Fibroblast of skin of right quadriceps (primary cell): ENCODE measurements at places on chromosomes 4 and X.

GRCh38 chrX:107025545-107025944 lies 25.5 kb upstream of the MORC4 start:
- DNase-seq: peak; percentile 1

- DNase-seq: no peak
Measured at GRCh38 chr4:88419874-88420273, 37.0 kb upstream of the HERC5 start.

DNA sequence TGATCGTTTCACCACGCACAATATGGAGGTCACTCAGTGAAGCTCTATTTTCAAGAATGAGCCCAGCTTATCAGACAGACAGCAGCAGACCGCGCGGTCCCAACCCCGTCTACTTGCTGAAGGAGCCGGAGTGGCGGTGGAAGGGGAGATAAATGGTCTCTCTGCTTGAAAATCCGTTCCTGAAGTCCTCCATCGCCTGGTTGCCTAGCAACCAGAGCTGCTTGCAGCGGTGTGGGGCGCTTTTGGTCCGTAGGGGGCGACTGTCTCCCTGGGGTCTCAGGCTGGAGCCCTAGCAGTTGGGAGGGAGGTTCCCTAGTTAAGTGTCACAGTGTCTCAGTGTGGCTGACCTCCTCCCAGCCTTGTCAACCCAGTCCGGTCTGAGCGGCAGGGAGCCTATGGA lies 8.3 kb upstream of the DLG3 start:
- no peak for DNase-seq

DNA sequence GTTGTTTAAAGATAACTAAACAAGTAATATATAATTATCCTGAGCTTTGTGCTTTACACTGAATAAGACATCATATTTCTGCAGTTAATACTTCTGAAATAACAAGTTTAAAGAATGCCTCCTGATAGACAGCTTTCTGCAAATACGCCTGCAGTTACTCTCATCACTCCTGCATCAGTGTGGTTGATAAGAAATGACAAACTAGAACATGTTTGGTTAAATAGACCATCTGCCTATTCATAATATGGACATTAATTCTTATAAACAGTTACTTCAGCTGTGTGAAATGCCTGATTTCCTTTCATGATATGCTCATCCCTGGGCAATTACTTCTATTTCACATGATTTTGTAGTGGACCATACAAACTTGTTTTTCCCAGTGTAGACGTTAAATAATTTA lies 7.0 kb upstream of the TENM3 start:
- DNase-seq: no peak

DNA sequence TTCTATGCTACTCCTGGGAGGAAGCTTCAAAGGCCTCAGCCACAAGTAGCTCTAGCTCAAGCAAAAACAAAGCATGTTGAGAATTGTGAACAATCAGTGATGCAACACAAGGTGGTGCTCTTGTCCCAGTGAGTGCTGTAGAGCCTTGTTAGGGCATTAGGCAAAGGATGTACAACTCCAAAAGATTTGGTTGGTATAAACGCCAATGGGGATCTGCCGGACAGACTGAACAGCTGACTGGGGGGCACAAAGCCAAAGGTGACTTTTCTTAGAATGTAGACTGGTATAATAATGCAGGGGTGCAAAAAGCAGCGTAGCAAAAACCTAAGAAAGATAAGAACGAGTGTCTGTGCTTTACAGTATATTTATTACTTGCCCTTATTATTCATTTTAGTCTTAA lies 62.6 kb upstream of the ALB start:
- peak; percentile 40 for DNase-seq

DNA sequence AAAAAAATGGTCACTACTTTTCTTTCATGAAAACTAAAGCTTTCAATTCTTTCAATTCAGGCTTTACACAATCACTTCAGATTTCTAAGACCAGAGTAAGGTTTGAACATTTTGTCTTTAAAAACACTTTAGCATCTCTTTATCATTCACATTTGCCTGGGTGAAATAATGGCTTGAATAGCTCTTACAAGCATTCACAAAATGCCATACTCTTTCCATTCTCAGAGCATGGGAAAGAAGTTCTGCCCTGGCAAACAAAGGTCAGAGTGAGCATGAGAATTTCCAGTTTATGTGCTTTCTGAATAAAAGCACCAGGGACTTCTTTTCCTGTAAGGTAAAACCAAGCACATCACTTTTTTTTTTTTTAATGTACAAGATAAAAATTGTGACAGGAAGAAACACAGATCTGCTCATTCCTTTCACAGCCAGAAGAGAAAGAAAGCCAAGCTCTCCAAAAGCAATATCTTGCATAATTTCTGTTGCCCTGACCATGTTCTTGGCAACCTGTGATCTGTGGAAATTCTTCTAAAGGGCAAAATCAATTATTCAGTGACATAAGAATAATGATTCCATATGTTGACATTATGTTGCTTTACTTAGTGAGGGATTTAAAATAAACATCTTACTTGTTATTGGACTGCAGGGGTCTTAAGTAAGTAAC lies 64.8 kb downstream of the CD40LG start:
- DNase-seq: no peak
